Colonic mucosa (tissue), 4 donors: ENCODE measurements at places on chromosomes 12 and 14.

DNA sequence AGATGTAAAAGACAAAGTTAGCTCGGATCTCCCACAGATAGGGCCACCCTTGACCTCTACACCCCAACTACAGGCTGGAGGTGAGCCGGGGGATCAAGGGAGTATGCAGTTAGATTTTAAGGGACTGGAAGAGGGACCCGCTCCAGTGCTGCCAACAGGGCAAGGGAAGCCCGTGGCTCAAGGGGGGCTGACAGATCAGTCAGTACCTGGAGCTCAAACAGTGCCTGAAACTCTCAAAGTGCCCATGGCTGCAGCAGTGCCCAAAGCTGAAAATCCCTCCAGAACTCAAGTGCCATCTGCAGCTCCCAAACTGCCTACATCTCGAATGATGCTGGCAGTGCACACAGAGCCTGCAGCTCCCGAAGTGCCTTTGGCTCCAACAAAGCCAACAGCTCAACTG, 10.4 kb downstream of the NYNRIN start:
- DNase-seq = no peak

DNA sequence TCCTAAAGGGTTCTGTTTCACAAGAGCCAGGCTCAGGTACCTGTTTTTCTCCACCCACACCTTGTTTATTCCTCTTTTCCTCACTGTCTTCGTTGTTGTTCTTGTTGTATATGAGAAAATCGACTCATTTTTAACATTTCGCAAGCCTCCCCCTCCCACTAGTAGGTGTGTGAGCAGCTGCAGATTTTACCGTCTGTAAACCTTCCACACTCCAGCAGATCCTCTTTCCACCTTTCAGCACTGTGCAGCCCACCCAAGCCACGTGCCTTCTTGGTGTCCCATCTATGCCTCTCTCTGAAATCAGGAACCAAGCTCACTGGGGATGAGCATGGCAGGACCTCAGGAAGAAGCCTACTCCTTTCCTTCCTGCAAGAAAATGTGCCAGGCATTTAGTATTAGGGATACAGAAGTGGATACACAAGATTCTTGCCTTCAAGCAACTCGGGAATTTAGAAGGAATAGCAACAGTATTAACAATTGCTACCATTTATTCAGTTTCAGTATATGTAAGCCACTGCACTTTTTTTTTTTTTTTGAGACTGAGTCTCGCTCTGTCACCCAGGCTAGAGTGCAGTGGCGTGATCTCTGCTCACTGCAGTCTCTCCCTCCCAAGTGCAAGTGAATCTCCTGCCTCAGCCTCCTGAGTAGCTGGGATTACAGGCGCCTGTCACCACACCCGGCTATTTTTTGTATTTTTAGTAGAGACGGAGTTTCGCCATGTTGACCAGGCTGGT, 113.6 kb downstream of the CHST11 start:
- no peak for DNase-seq

DNA sequence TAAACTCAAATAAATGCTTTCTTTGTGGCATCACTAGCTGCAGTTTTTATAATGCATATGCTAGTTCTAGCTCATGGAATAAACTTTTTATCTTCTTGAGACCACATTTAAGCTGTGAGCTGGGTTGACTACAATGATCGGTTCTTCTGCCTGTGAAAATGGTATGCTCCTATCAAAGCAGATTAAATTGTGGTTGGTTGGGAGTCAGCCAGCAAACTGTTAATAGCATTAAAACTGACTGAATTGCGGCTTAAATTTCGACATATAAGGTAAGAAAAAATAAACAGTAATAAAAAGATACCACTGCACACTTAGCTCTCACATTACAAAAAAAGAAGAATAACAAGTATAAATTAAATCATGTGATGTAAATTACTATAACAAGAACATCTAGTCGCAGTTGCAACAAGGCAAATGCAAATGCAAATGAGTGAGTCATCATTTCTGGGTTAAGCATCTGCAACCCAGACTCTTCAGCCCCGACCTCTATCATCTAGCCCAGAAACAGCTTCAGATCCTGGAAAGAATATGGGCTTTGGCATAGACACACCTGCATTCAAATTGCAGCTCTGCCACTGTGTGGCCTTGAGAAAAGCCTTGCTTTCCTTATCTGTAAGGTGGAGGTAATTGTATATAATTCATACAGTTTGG, 19.8 kb upstream of the DHRS7 start:
- DNase-seq = no peak

DNA sequence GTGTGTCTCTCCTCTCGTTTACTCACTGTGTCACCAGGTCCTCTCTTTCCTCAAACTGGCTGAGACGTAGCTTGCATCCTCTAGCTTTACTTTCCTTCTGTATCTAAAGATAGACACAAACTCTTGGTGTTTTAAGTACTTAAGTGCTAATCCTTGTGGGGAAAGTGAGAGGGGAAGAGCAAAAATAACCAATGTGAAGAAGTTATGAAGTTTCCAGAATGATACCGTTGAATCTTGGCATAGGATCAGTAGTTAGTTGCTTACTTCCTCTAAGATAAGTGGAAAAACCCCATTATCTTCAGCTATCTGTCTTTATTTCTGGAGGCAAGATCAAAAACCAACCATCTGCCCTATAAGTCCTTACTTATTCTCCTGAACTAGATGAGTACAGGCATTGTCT, 10.6 kb downstream of the FAR2 start:
- no peak for DNase-seq

GRCh38 chr14:64109819-64110554, 184.2 kb downstream of the ESR2 start:
- no peak for DNase-seq

- no peak for DNase-seq
Measured at GRCh38 chr14:63909984-63910383, 57.2 kb downstream of the SYNE2 start.

DNA sequence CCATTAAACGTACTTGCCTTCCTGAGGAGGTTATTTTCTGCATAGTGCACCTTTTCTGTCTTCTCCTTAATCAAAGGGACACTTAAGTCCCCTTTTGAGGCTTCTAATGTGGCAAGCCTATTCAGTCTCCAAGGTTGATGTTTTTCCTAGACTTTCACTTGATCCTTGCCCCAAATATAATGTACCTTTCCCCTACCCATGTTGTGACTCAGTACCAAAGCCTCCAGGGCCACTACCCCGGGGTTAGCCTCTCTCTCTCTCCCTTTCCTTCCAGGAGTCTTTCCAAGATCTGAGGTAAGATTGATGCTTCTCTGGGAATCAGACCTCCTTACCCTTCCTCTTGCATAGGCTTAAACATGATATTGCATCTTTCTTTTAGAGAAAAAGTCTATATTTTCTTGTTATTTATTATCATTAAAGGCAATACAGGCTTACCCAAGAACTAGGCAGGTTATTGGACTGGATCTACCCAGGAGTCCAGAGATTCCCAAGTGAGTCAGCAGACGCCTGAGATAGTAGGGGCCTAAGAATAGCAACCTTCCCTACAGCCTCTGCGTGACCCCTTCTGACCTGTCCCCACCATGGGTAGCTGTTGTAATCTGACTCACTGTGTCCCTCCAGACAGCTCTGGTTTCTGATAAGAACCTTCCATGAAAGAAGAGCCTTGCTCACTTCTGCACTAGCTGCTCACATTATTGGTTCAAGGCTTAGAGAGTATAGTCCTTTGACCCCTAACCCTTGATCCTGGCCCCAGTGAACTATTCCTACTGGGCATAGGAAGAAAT, 172.9 kb downstream of the ZFP36L1 start:
- DNase-seq = peak; percentile 11

DNA sequence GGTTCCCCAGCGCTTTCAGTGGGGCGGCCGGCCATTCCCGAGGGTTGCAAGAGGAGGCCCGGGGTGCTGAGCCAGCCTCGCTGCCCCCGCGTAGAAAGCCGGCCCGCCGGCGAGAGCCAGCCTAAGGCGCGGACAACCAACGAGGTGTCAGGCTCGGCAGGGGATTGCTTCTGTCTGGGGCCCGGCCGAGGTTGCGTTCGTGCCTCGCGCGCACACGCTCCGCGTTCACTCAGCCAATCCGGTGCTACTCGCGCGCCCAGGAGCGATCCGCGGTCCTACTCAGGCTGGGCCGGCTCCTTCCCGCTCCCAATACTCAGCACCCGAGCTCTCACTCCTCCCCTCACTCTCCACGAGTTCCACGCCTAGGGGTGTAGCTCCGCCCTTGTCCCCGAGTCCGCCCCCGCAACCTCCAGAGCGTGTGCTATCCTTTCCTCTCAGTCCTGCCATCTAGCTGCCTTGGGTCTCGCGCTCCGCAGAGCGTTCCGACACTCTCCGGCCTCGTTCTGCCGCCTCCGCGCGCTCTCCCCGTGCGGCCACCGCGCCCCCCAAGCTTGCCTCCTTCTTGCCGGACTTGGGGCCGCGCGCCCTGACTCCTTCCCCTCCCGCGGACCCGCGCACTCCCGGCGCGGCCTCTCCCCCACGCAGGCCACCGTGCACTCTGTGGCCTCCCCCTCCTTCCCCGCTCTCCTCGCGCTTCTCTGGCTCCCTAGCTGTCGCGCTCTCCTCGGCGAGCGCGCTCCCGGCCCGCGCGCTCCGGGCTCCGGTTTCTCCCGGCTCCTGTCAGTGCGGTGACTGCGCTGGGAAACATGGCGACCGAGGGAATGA, at the start of gene GPHN:
Gene GPHN (plus strand): TSS at position 426 of the 825 bp plus-strand sequence.
- DNase-seq = peak; percentile 96

DNA sequence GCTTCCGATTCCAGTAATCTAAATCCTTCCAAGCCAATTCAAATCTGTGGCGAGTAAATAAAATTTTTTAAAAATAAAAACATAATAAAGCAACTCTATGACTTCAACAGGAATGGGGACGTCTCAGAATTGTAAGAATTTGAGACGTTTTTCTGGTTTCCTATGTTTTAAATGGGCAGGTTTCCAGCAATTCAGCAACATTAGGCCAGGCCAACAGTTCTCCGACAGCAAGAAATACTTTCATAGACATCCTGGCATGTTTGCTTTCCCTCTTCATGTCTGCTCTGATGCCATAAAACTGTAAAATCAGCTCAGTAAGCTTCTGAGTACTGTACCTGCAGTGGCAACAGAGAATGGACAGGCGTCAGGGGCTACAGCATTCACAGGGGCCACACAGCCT, 35.8 kb upstream of the DICER1 start:
- no peak for DNase-seq

DNA sequence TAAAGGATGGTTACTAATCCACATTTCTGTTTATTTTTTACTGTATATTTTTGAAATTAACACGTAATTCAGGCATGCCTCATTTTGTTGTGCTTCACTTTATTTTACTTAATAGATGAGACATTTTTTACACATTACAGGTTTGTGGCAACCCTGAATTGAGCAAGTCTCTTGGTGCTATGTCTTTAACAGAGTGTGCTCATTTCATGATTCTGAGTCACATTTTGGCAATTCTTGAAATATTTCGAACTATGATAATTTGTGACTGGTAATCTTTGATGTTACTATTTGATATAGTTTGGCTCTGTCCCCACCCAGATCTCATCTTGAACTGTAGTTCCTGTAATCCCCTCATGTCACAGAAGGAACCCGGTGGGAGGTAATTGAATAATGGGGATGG, 1120.5 kb upstream of the FLRT2 start:
- DNase-seq = no peak

DNA sequence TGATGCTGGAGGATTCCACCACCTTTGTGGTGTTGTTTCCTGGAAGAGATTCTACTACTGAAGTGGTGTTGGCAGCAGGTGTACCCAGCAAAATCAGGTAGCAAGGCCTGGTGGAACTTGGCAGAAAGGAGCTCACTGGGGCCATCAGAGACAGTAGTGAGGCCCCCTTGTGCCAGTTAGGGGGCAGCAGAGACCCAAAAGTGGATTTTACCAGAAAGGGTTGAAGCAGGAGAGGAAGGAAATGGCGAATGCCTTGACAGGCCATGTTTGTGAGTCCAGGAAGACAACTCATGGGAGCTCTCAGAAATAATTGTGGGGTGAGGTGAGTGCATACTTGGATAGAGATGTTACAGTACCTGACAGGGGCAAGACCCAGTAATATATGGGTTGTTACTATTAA, 137.7 kb upstream of the FGD4 start:
- DNase-seq = no peak

- DNase-seq = no peak
Measured at GRCh38 chr12:67804168-67804567, 155.6 kb downstream of the DYRK2 start.

GRCh38 chr12:120225852-120226640, 25.1 kb upstream of the RPLP0 start:
- DNase-seq = peak; percentile 88

DNA sequence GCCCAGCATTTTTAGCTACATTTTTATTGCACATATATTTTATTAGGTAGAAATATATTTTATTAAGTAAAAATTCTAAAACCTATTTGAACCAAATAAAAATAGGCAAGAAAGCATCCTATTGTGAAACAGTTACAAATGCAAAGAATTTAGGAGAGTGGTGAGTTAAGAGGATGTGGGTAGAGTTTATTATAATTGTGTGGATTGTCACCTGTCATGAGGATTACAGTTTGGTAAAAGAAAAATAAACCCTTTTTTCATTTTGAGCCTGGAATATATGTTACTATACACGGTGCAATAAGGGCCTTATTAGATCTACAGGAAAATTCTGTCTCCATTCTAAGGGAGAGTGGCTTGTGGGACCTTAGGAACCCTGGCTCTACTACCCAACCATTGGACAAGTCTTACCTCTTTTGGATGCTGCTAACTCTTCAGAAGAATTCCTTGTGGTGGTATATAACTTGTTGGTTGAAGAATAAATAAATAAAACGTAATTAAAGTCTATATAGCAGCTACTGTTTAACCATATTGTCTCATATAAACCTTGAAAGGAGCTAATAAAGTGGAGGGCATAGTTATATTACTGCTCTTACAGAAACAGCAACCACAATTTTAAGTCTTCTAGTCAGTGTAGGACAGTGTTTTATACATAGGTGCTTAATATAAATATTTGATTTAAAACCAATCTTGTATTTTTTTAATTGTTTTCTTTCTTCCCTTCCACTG, 67.8 kb downstream of the FGD4 start:
- DNase-seq = no peak

DNA sequence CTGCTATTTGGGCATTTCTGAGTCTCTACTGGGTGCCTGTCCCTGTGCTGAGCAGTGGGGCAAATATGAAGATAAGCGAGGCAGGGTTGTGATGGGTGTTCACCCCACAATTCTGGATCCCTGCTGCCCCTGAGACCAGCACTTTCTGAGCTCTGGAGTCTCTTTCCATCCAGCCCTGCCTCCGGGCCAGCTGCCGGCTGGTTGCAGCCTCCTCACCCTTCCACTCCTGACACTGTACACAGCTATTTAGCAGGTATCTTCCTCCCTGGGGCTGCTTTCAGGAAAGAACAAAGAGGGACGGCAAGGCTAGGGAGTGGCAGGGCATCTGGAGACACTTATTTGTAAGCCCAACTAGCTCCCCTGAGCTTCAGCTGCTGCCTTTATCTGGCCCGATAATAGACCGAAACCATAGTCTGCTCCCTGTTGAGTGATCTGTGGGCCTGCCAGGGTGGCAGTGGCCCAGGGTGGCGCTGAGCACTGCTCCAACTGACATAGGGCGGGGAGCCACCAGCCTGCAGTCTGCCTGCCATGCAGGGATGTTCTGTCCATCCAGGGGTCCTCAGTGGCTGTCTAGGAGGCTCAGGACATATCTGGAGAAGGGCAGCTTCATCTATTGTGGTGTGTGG, 7.6 kb upstream of the KRT80 start:
- DNase-seq = no peak

- DNase-seq = no peak
Measured at GRCh38 chr12:53214221-53214620, 7.2 kb upstream of the ITGB7 start.

GRCh38 chr12:104175726-104176247, 37.8 kb upstream of the NFYB start:
- DNase-seq = no peak
